ENCODE measurements at places on chromosomes 5 and 9.

- DNase-seq = peak; percentile 50
These were observed 621 bp downstream of the AK6 start for GRCh38 chr5:69368458-69369339.

- DNase-seq = no peak
These were observed 143.4 kb downstream of the KDM4C start for GRCh38 chr9:6901180-6901579.

DNA sequence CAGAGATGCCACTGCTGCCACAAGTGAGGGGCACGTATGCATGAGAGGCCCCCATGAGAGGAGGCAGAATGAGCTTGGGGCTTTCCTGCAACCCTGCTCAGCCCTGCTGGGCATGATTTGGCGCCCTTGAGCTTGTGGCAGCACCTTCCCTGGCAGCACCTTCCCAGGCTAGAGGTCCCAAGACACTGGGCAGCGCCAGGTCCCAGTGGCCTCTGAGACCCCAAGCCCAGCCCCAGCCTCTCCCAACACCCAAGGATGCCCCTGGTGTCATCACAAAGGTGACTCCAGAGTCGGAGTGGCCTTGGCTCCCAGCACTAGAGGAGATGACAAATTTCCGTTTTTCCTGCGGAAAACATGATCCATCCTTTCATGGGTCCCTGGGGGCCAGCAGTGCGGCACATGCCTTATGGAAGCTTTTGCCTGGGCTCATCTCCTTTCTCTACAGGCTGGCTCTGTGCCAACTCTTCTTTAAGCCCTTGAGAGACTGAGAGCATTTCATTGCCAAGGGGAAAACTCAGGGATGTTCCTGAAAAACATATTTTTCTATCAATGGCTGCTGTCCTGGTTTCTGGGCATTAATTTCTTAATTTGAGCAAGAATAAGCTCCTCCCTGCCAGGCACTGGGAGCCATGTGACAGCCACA, 77.1 kb upstream of the ADAMTS2 start:
- no peak for DNase-seq

DNA sequence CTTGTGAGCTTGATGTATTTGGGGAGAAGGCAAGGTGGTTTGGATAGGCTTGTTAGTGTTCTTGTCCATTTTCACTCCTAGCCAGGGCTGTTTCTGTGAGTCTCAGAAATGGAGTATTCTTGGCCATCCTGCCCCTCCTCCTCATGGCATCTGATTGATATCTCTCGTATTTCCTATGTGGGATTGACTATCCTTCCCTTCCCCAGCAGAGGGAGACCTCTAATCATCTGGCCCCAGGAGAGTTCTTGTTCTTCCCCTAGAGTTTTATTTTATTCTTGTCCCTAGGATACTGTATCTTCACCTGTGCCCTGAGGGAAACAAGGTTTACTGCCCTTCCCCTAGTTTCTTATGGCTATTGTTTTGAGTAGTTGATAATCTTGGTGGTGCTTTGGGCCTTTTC, 114.4 kb downstream of the VPS13A start:
- DNase-seq = peak; percentile 50

DNA sequence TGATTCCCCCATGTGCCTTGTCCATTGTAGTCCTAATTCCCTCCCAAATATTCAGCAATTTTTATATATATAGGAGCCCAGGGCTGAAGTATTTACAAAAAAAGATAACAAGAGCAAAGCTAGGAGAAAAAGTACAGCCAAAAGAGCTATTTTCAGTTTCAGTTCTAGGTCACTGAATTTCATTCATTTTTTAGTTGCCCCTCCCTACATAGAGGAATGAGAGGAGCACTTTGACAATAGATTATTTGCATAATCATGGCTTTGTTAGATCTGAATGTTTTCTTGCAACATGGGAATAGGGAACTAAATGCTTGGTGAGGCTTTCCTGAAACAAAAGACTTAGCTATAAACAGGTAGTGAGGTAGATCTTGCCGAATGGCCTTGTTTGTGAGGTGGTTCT, 15.3 kb upstream of the F2RL2 start:
- DNase-seq = peak; percentile 16

DNA sequence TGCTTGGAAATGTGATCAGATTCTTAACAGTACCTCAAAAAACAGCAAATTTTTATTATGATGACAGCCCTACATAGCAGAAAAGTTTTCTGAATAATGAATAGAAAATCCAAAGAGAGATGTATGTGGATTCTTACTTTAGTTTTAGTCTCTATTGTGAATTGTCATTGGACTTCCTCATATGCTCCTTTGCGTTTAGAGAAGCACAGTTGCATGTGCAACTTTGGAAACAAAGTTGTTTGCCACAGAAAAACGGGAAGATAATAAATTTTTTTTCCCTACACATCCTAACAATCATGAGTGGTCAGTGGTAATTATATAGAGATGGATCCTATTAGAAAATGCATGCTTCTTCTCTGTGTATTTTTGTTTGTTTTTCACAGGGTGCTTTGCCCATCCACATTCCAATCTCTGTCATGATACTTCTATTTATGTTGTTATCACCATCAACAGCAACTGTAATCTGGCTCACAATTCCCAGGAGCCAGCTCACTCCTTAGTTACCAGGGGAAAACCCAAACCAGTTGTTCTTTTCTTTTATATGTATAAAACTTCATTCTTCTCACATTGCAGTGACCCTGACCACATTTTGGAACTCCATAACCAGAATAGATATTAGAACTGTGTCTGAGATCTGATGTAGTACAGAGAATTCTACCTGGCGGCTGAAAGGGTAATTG, 118.7 kb downstream of the NDUFS4 start:
- peak; percentile 63 for DNase-seq

GRCh38 chr5:103804711-103805110, 242.1 kb upstream of the NUDT12 start:
- DNase-seq = no peak

GRCh38 chr5:171431251-171431777, 11.9 kb downstream of the FGF18 start:
- no peak for DNase-seq

DNA sequence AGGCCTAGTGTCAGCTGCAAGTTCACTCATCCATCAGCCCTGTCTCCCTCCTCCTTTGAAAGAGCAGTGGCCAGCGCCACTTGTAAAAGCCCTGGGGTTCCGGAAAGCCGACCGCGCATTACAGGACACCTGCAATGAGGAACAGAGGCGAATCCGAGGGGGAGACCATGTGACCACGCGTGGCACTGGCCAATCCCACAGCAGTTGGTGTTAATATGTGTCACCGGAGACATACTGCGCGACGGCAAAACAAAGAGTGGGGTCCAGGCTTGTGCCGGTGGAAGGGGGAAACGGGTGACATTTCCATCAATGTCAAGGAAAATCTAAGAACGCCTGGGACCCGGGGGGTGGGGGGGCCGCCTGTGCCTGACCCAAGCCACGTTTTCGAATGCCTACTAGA, 480.8 kb downstream of the SPATA31A7 start:
- DNase-seq = no peak

GRCh38 chr5:96096724-96097123, 135.1 kb upstream of the ELL2 start:
- no peak for DNase-seq

DNA sequence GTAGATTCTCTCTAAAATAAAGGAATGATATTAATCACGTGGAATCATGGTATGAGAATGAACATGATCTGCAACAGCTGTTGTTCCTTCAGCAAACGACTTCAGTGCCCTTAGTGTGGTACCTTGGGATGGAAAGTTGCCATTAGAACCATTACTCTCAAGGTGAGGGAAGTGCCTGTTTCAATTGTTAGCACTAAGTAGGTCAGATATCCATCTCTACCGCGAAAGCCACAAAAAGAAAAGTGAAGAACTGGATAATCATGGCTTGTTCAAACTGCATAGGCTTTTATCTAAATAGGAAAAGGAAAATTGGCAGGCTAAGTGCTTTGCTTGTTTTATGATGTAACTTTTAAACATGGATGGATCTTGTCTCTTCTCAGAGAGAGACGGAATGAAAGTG, 380.7 kb downstream of the MRPS30 start:
- DNase-seq = no peak

- DNase-seq = peak; percentile 41
These were observed 42.8 kb downstream of the ACO1 start for GRCh38 chr9:32427111-32427873.

DNA sequence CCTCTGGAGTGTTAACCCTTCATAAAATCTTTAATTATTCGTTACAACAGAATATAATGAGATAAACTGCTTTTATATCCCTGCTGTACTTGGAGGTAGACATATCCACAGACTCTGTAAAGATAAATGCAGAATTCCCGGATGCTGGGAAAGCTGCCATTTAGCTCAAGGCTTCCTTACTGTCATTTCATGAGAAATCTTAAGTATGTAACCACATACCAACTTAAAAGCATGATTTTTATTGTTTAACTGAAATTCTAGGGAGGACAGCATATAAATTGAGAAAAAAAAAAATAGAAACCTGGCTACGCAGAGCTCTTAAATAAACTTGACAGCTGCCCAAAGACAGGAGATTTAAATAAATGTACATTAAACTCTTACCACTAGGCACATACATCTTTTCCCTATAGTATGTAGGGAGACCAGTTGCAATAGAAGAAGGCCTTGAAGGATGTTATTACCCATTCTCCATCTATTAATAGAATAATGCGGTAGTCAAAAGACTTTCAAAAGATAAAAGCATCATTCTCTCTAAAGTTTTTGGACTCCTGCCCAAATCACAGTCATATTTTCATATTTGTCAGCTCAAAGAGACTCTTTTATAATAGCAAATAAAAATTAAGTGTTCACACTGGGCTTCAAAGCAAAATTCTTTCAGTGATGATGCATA, 373.8 kb downstream of the NDUFS4 start:
- DNase-seq = peak; percentile 65

GRCh38 chr5:170179626-170180025, 53.2 kb upstream of the C5orf58 start:
- no peak for DNase-seq

GRCh38 chr5:109723606-109724005, 33.9 kb downstream of the MAN2A1 start:
- DNase-seq = no peak

DNA sequence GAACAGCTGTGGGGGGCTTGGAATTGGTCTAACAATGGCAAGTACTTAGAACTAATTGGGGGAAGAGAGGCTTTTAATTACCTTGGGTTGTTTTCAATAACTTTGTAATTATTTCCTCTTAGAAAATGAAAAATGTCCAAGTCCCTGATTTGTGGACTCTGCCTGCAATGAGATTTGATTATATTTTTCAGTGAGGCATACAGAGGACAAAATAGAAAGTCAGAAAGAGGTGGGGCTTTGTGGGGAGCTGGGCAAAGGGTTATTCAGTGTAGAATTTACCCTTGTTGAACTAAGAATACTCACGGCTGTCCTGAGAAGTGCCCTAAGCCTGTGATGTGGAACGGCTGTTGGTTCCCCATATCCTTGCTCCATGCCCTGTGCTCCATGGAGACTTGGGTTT, 153.0 kb downstream of the ICE1 start:
- DNase-seq = no peak

DNA sequence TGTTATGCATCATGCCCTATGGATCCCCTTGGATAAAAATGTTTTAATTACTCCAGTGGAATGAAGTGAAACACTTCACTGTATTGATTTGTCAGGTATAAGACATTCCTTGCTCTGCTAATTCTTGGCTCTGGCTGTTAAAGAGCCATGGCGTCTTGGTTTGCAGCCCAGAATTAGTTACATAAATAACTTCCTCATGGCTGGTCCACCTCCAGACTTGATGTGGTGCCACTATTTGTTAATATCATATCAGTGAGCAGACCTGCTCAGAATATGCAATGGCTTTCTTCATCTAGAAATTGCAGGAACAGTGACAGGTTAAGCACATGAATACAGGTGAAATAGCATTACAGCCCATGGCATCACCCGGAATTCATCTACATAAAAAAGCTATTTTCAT, 446.9 kb upstream of the GRIN3A start:
- no peak for DNase-seq

- DNase-seq = no peak
These were observed 79.7 kb downstream of the SEMA6A start for GRCh38 chr5:116494784-116495450.

- DNase-seq = no peak
These were observed 7.4 kb downstream of the RETREG1 start for GRCh38 chr5:16609412-16609811.

DNA sequence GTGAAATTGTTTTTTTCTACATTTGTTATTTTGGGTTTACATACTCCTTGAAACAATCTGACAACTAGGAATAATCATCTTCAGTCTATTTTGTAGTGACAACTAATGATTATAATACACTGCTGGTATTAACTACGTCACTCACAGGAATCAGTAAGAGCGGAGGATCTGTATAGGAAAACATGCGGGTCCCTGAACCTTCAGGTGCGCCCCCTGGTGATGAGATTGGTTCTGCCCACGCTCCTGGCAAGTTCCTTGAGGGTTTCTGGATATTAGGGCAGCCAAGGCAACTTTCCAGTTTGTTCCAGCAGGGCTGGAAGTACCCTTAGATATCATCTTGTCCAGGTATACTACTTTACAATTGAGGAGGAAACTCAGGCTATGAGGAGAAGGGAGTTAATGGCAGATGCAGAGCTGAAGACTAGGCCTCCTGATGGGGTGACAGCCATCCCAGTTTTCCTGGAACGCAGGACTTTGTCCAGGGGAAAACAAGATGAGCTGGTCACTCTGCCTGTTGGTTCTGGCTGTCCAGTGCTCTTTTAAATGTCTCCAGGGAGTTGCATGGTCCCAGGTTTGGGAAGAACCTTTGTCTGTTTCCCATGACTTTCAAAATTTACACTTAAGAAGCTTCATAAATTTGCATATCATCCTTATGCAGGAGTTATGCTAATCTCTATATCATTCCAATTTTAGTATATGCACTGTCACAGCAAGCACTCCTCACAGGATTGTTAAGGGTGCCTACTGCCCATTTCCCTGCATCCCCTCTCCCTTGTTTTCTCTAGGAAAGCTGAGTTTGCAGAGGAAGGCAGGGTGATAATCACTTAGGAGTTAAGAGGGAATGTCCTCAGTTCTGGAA, 14.9 kb upstream of the WNT8A start:
- DNase-seq = peak; percentile 86

- no peak for DNase-seq
These were observed 18.7 kb downstream of the PRUNE2 start for GRCh38 chr9:76887003-76887821.

GRCh38 chr9:38360839-38361472, 31.5 kb upstream of the ALDH1B1 start:
- DNase-seq = no peak

- no peak for DNase-seq
These were observed 137.1 kb upstream of the ZNF366 start for GRCh38 chr5:72644296-72644695.

DNA sequence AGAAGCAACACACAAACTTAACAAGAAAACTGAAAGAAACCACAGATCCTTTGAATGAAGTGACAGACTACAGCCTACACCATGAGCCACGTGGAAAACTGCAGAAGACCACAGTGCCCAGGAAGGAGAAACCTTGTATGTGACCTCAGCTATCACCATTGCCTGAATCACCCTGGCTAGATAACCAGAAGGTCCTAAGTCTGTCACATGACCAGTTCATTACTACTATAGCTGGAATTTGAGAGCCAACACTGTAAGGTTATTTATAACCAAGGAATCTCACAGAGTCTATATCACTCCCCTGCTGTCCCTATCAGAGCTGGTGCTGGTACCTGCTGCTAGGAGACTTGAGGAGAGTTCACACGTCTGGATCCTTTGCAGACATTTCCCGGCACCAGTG, 90.3 kb upstream of the FBXL17 start:
- DNase-seq = no peak

GRCh38 chr9:17138503-17138902, 3.7 kb downstream of the CNTLN start:
- no peak for DNase-seq

All from fibroblast of pulmonary artery (primary cell).